CD4-positive, alpha-beta T cell treated with Interferon gamma for 1 hour (primary cell): ENCODE measurements at places on chromosomes 11 and 22.

- DNase-seq = no peak
These were observed 1381.5 kb upstream of the TENM4 start for GRCh38 chr11:80822308-80822707.

DNA sequence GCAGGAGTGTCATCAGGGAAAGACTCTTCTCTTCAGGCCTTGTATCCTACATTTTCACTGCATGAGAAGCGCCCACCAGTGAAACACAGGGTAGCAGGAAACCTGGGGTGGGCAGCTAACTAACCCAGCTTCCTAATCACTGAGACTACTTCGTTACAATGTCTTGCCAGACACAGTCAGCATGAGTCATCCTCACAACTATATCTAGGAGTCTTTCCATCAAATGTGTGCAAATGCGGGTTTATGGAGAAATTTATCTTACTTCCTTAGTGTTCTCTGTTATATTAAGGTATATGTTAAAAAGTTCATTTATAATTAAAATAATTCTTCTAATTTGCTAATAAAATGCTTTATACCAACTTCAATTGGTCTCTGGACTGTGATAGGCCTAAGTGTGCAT, 79.9 kb upstream of the RAB1B start:
- no peak for DNase-seq

- DNase-seq = no peak
These were observed 3.0 kb downstream of the C11orf58 start for GRCh38 chr11:16741473-16741872.

DNA sequence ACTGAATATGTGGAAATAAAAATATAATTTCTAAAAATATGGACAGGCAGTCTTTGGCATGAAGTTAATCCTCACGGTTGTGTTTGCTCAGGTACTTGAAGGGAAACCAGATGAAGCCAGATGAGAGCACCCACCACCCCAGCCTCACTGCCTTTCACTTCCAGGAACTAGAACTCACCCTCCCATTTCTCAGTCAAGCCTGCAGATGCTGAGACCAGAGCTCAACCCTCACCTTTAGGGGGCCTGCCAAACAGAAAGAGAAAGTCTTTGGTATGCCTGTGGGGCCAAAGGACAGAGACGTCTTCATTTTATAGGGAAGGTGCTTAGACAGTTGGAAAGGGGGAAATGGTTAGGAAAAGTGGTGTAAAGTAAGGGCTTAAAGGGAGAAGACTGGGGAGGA, 252.8 kb upstream of the PLET1 start:
- no peak for DNase-seq

- no peak for DNase-seq
These were observed 11.2 kb upstream of the PAX6 start for GRCh38 chr11:31822175-31822926.

DNA sequence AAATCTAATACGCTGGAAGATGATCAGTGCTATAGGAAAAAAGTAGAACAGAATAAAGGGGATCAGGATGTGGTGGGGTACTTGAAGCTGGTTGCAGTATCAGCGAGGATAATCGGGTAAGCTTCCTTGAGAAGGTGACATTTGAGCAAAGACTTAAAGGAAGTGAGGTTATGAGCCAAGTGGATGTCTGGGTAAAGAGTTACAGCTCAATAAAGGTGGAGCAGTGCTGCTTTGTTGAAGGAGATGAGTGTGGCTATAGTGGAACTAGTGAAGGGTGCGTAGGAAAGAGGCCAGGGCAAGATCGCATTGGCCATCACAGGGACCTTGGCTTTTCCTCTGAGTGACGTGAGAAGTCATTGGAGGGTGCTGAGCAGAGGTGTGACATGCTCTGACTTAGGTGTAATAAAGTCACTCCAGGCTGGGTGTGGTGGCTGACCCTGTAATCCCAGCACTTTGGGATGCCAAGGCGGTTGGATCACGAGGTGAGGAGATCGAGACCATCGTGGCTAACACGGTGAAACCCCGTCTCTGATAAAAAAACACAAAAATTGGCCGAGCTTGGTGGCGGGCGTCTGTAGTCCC, 2.3 kb upstream of the SYVN1 start:
- DNase-seq = no peak
